ENCODE measurements at places on chromosomes 2 and 18. TPM values are rescaled to one million over a fixed set of nuclear protein-coding genes. Genes with fewer than 3 reads are reported as not detected.

Gene NT5C1B
- polyA plus RNA-seq = 0.72 TPM

- no peak for DNase-seq
Measured at GRCh38 chr2:127879899-127880298, 5.9 kb downstream of the AMMECR1L start.

Gene UPP2
- 10.9 TPM for polyA plus RNA-seq

DNA sequence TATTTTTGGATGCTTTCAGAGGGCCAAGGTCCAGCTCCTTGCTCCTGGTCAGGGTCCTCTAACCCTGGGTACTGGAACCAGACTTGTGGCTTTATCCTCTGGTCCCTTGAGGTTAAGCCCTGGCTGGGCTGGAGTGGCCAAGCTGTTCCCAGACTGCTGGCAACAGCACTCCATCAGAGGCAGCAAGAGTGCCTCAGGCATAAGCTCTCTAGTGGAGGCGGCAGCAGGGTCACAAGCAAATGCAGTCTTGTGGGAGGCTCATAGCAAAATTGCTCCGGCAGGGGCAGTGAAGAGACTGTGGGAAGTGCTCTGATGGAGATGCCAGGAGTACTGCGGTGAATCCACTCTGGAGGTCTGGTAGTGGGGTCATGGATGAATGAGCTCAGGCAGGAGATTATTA, 128.9 kb upstream of the OTOS start:
- DNase-seq = no peak

DNA sequence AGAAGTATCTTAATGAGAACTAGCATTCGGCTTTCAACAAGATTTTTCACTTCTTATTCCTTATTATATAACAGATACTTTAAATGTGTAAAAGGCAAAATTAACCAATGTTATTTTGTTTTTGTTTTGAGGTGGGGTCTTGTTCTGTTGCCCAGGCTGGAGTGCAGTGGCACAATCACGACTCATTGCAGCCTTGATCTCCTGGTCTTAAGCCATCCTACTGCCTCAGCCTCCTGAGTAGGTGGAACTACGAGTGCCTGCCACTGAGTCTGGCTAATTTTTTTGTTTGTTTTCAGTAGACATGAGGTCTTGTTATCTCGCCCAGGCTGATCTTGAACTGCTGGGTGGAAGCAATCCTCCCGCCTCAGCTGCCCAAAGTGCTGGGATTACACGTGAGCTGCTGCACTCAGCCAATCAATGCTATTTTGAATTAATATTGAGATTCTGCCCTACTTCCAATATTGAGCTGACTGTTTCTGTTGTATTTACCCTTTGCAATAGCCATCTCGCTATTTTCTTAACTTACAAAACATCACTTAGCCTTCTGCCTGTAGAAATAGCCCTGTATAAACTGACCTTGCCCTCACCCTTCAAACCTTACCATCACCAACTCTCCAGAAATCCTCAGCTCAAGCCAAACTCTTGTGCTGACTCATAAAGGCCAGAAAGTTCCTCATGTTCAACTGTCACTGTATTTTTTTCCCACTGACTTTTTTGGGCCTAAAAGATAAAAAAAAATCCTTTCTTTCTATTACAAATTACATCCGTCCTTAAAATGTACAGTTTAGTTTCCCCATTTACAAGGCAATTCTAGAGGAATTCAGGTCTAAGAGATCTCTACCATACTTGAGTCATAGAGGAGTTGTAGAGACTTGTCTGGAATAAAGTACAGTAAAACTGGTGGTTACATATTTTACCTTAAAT, 94.3 kb downstream of the OLA1 start:
- DNase-seq = no peak

DNA sequence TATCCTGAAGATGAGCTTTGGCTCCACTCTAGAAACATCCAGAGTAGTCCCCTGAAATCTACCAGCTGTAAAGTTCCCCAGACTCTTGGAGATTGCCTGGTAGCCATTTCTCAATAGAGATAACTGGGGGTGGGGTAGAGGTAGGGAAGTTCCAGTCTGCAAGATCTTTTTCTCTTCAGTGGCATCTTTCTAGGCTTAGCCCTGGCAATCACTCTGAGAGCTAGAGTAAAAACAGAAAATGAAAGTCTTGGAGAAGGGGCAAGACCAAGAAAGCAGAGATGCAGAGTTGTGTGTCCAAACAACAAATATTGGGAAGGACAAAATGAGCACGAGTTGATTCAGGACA, 41.8 kb upstream of the LCLAT1 start:
- no peak for DNase-seq

Gene SDC1
- polyA plus RNA-seq = 27.1 TPM

Gene SERPINB11
- polyA plus RNA-seq = not detected

DNA sequence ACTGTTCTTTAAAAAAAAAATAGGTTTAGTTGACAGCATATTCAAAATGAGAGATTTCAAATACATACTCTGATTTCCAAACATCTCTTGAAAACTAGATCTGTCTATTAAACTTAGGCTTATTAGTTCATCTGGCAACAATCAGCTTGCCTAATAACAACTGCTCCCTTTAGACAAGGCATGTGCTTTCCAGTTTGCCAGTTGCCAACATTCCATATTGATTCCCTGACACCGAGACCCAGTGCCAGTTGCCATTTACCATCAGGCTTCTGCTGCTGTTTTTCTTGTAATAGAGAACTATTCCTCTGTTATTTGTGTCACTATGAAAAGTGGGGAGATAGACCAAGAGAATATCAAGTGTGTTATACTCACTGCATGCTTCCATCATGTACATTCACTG, 256.0 kb downstream of the C1D start:
- DNase-seq = no peak

Gene SPATA3
- polyA plus RNA-seq = not detected

GRCh38 chr18:13500869-13501542, 225.4 kb downstream of the FAM210A start:
- no peak for DNase-seq

- DNase-seq = no peak
Measured at GRCh38 chr2:9618410-9618809, 12.4 kb downstream of the YWHAQ start.

- no peak for DNase-seq
Measured at GRCh38 chr2:207155516-207156444, 10.0 kb downstream of the KLF7 start.

GRCh38 chr2:135822855-135823254, 14.1 kb downstream of the LCT start:
- no peak for DNase-seq

GRCh38 chr2:150335596-150335995, 151.9 kb downstream of the RND3 start:
- no peak for DNase-seq

Gene NYAP2
- not detected for polyA plus RNA-seq

Gene SLC9A2
- 6.2 TPM for polyA plus RNA-seq

DNA sequence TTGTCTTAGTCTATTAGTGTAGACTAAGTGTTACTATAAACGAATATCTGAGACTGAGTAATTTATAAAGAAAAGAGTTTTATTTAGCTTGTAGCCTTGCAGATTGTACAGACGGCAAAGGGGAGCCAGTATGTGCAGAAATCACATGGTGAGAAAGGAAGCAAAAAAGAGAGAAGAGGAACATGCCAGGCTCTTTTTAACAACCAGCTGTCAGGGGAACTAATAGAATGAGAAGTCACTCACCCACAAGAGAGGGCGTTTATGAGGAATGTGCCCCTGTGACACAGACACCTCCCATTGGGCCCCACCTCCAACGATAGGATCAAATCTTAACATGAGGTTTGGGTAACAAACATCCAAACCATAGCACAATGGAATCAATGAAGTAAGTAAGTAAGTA, 20.6 kb upstream of the ZNF804A start:
- no peak for DNase-seq

All from left renal cortex interstitium (tissue), 4 donors.